ENCODE measurements at places on chromosomes 2 and 18.

- DNase-seq: no peak
Measured at GRCh38 chr2:176107731-176108181, 676 bp downstream of the HOXD11 start.

DNA sequence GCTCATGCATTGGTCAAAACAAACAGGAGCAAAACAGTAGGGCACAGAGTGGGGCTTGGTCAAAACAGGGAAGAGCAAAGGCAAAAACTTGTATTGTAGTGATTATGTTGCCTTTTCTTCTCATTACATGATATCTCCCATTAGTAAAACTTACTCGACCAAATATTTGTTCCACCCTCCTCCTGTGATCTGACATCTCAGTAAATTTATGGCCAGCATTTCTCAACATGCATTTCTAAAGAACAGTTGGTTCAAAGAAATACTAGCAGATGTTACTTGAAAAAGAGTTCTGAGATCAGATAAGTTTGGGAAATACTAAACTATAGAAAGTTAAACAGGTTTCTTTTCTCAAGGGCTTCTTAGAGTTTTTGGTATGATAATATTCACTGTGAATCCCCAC lies 423.1 kb downstream of the FIGN start:
- DNase-seq: no peak

DNA sequence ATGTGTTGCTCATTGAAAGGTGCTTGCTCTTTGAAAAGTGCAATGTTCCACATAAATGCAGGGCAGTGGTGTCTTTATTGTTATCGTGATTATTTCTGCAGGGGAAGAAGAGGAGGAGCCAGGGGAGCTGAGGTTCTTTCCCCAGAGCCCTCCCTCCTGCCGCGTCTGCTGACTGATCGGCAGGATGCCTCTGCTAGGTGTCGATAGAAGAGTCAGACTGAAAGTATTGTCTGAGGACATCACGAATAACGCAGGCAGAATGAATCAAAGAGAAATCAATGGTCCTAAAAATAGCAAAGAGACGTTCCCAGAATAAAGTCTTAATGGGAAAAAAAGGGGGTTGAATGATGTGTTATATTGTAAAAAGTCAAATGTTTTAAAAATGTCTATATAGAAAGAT lies 47.4 kb upstream of the SIX3 start:
- no peak for DNase-seq

DNA sequence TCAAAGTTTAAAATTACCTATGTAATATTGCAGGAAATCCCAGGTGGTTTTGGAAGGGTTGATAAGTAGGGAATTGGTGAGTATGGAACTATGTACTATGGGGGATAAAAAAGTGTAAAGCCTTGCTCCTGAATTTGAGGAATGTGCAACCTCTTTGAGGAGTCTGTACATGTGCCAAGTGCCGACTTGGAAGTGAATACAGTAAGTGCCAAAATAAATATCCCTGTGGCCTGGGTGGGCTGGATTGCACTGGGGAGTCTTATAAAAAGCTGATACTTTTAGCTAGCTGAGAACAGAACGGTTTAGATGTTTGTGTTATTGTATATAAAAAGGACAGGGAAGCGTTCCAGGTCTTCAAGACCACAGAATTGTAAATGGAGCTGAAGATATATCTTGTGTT lies 317.1 kb upstream of the LRRTM1 start:
- no peak for DNase-seq

GRCh38 chr2:236706803-236707202 lies 137.2 kb downstream of the ACKR3 start:
- no peak for DNase-seq

GRCh38 chr2:225930687-225931086 lies 531.2 kb downstream of the NYAP2 start:
- no peak for DNase-seq

DNA sequence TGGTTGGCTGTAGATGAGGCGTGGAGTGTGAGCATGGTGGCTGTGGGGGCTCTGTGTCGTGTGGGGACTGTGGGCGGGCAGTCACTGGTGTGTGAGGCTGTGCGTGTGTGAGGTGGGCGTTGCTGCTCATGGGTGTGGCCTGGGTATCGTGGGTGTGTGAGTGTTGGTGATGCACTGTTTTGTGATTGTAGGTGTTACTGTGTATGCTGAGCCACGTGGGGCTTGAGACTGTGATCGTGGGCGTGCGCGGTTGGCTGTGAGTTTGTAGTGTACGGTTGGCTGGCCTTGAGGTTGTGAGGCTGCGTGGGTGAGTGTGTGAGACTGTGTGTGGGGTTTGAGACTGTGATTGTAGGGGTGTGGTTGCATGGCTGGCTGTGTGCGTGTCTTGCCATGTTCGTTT lies 8.5 kb downstream of the INHBB start:
- no peak for DNase-seq

DNA sequence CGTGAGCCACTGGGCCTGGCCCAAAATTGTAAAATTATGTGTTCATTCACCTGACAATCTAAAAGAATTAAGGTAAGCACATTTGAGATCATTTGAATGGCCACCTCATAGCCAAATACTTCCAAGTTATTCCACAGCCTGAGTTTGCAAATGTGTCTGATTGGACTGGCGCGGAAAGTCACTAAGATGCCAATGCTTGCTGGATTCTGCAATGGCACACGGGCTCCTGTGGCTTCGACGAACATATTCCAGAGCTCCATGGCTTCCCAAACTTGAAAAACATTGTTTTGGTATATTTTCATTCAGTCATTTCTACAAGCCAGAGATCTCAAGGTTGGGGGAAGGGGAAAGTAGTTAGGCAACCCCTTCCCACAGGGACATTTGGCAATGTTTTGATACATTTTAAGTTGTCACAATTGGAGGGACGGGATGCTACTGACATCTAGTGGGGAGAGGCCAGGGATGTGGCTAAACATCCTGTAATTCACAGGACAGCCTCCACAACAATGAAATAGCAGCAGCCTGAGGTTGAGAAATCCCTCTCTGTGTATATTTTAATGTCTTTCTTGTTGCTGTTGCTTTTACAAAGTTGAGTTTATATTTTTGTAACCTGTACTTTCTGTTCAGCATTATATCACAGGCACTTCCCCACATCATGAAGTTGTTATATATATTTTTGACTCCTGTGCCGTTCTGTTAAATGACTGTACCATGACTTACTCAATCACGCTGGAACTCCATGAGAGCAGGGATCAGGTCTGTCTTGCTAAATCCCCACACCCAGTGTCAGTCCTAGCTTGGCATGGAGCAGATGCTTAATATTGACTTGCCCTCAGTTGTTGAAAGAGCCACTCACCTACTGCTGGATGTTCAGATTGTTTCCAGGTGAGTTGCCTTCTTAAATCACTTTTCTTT lies 56.9 kb downstream of the COL4A4 start:
- DNase-seq: no peak

GRCh38 chr2:1788478-1788959 lies 44.2 kb upstream of the PXDN start:
- no peak for DNase-seq

DNA sequence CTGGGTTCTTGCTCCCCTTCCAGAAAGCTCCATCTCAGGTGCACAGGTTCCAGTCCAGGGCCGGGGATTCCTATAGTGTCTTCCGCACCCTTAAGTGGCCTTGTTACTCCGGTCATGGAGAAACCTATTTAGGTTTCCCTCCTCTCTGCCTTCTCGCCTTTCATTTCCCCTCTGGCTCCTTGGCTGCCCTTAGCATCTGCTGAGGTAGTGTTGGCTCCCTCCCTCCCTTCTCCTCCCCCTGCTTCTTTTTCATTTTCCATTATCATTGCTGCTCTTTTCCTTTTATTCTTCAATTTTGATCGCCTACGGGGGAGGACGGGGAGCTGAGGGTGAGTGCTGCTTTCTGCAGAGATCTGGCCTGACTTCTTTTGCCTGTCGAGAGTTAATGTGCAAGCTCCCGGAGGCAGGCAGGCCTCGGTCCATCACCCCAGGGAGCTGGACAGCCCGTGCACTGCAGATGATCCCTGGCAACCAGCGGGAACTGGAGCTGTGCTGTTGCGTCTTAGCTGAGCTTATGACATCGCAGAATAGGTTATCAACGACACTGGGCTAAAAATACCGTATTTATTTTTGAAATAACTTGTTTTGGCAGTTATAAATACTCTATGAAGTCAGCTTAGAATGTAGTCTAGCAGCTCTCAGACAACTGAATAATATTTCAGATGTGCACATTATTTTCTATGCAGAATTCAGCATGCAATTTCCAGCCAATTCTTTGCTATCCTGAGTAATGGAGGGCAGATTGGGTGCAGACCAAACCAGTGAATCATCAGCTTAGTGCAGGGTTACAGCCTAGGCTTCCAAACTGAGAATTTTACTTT lies 141.9 kb downstream of the SLC4A3 start:
- DNase-seq: no peak

DNA sequence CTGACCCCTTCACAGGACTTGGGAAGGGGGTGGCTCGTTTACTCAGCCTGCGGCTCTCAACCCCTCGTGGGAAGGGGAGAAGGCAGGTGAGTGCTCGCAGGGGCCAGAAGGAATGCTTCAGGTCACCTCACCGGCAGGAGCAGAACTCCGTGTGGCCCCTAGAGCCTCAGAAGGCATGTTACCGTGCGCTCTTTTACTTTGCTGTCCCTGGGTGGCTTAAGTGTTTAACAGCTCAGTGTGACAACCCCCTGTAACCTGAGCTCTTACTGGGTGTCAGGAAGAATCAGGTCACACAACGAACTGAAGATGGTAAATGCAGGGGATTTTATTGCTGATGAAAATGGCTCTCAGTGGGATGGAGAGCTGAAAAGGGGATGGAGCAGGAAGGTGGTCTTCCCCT lies 1235.4 kb downstream of the LRP1B start:
- no peak for DNase-seq

GRCh38 chr2:207870814-207871213 lies 101.1 kb upstream of the FZD5 start:
- DNase-seq: no peak

- DNase-seq: no peak
Measured at GRCh38 chr18:41585512-41585911, 369.5 kb upstream of the PIK3C3 start.

GRCh38 chr2:36300697-36301096 lies 54.9 kb upstream of the CRIM1 start:
- no peak for DNase-seq

GRCh38 chr2:123093199-123093598 lies 931.9 kb upstream of the CNTNAP5 start:
- DNase-seq: no peak

DNA sequence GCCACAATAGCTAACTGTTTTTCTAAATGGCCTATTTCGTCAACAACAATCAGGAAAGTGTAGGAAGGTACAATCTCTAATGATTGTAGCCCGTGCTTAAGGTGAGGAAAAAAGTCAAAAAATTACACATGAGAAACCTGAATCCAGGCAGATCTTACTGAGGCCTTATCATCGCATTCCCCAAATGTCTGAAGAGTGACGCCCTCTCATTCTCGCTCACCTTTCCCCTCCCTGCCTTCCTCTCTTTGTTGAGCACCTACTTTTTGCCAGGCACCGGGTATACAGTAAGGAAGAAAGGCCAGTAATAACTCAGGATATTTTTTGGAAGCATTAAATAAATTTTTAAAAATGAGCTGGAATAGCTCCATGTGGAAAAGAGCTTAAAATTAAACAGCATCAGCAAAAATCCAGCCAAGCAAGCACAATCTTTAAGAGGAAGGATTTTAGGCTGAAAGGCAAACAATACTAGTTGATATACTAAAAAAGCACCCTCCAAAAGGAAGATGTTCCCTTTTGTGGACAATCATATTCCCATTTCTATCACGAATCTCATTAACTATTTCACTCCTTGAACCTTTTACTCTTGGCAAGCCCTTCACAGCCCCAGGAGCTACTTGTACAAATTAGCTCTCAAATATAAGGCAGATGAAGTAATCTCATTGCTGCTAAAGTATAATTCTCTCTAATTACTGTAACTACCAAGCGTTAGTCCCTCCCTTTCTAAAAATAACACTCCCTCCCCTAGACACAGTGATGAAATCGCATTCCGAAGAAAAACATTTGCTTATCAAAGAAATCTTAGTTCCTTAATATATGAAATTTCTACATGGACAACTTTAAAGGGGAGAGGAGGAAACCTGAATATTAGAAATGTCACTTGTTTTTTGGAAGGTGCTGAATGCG lies 40.0 kb downstream of the STAT1 start:
- DNase-seq: no peak

GRCh38 chr2:212692466-212692865 lies 153.9 kb upstream of the ERBB4 start:
- DNase-seq: no peak

- no peak for DNase-seq
Measured at GRCh38 chr2:71948781-71949536, 198.7 kb downstream of the CYP26B1 start.

GRCh38 chr2:43612944-43613343 lies 17.1 kb upstream of the THADA start:
- DNase-seq: no peak

GRCh38 chr2:9738535-9739496 lies 104.5 kb upstream of the TAF1B start:
- DNase-seq: no peak

DNA sequence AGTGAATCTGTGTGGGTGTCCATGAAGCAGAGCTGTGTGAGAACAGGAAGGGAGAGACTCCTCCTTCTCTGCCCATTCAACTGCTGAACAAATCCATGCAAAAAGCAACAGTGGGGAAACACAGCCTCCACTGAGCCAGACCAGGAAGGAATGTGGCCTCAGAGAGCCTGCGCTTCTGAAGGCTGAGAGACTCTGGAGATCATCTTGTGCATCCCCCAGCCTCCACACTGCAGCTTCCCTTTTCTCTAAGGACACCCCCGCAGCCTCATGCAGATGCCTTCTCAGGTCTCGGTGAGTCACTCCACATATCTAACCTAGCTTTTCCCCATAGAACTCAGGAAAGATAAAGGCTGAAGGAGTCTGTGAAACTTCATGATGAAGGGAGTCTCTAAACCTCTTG lies 402.9 kb downstream of the TNS1 start:
- DNase-seq: no peak

- no peak for DNase-seq
Measured at GRCh38 chr2:240319221-240319854, 116.1 kb upstream of the GPC1 start.

DNA sequence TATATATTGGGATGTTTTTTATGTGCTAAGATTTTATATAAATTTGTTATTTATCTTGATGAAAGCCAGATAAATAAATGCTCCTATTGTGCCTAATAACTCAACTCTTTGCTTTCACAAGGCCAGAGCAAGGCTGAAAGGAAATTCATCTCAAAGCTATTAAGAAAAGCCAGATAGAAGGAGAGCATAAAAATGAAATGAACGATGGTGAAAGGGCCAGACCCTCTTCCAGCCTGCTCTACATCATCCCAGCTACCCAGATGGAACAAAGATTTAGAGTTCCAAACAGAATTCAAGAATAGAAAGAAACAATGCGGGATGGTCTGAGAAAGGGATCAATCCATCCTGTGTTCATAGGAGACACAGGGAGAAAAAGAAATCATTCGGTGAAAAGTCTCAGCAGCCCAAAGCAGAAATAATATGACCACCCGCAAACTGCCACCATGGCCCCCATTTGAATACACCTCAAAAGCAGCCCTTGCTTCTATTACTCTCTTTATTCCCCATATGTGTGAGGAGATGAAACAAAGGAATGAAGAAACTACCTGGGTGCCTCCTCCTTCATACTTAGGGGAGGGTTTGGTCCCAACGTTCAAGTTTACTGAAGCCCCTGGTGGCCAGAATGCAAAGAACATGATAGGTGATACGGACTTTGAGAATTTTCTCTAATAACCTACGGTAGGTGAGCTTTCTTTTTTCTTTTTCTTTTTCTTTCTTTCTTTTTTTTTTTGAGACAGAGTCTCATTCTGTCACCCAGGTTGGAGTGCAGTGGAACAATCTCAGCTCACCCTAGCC lies 110.1 kb upstream of the FBXO11 start:
- no peak for DNase-seq

- DNase-seq: no peak
Measured at GRCh38 chr18:46892842-46893241, 24.5 kb downstream of the PIAS2 start.

- no peak for DNase-seq
Measured at GRCh38 chr2:58514252-58514651, 273.1 kb upstream of the FANCL start.
